D341Med (cell line): ENCODE measurements at places on chromosomes 6 and 20.

GRCh38 chr20:7136886-7137285 lies 369.4 kb downstream of the BMP2 start:
- no peak for DNase-seq

DNA sequence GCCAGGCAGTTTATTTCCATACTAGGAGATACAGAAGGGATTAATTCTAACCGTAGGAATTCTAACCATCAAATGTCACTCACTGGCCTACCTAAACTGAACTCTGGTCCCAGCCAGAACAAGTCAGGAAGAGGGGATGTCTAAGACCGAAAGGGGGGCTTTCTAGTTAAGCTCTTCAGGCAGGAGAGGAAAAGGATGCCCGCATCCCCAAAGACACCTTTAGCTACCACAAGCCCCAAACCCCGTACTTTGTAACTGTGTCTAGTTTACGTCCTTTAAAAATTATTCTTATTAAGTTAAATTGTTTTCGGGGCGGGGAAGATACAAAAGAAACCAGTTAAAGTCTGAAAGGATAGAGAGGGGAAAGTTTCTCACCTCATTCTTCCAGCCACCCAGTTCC lies 1.2 kb upstream of the ZNF76 start:
- no peak for DNase-seq

GRCh38 chr20:50496773-50497385 lies 13.3 kb upstream of the PTPN1 start:
- no peak for DNase-seq

GRCh38 chr6:53811746-53812145 lies 16.9 kb downstream of the LRRC1 start:
- DNase-seq: no peak

DNA sequence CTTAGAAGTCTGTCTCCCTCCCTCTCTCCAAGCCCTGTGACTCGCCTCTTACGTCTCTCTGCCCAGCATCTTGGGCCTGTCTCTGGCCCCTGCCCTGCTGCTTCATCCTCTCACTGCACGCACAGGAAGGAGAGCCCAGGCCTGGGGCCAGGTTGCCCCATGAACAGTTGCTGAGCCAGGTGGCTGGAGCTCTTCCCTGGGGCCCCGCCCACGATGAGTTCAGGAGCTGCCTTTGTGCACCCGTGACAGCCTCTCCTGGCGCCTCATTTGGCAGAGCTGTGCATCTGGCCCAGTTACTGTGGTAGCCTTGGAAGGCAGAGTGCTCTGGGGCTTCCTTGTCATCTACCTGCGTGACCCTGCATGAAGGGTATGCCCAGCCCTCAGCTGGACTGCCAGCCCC lies 44.5 kb downstream of the SLC52A3 start:
- DNase-seq: no peak
